NCI-H1436 treated with DMSO at 0.1 percent for 48 hours (cell line): ENCODE measurements at places on chromosomes 1 and 21.

GRCh38 chr1:242402956-242403355 is 121.5 kb downstream of the PLD5 start:
- no peak for DNase-seq

DNA sequence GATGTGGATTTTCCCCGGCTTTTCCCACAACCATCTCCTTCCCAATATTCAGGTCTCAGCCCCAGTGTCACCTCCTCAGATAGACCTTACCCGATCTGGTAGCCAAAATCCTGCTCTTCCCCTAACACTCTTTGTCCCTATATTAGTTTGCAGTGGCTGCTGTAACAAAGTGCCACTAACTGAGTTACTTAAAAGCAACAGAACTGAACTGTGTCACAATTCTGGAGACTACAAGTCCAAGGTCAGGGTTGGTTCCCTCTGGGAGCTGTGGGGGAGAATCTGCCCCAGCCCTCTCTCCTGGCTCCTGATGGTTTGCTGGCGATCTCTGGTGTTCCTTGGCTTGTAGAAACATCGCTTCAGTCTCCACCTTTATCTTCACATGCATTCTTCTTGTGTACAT is 64.0 kb downstream of the NENF start:
- DNase-seq: no peak

DNA sequence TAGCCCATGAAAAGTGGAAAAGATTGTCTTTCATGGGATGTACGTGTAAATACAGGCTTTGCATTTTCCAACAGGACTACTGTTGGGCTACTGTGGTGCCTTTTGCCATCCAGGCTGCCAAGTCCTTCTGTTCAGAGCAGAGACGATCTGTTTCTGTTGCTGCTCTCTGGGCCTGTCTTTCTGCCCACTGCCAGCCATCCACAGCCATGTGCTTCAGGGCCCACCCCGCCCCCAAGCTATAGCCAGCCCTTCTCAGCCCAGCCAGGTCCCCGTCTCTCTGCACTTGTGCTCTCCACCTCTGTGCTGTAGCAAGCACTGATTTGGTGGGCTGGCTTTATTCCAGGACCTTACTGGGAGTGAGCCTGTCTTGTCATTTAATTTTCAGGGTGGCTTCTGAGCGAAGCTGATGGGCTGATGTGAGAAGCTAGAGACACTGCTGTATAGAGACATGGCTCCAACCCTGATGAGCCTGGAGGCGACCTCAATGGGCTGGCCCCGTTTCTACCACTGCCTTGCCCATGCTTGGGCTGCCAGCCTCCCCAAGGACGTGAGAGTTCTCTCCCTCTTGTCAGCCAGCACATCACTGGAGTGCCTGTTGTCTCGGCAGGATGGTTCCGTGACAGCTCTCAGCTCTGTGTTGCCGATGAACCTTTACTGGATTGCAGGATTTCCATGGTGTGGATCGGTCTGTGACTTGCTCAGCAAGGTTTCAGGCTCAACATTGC is 137.8 kb downstream of the PEX14 start:
- no peak for DNase-seq

- DNase-seq: no peak
Observed at GRCh38 chr1:89149229-89149628, 23.3 kb upstream of the GBP2 start.

DNA sequence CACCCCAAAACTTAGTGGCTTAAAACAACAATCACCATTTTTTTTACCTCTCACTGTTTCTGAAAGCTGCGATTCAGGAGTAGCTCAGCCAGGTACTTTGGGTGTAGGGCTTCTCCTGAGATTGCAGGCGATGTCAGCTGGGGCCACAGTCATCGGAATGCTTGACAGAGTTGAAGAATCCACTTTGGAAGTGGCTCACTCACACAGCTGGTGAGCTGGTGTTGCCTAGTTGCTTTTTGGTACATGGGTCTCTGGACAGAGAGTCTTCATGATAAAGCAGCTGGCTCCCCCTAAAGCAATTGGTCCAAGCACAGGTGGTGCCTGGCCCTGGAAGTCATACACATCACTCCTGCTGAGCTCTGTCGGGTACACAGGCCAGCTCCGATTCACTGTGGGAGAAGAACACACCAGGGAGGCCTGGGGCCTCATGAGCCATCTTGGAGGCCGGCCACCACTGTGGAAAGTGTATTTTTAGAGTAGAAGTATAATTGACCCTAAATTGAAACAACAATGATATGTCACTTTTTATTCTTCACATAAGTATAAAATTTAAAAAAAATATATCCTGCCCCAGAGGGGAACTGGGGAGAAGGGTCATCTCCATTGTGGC is 75.2 kb upstream of the GALNT2 start:
- no peak for DNase-seq

DNA sequence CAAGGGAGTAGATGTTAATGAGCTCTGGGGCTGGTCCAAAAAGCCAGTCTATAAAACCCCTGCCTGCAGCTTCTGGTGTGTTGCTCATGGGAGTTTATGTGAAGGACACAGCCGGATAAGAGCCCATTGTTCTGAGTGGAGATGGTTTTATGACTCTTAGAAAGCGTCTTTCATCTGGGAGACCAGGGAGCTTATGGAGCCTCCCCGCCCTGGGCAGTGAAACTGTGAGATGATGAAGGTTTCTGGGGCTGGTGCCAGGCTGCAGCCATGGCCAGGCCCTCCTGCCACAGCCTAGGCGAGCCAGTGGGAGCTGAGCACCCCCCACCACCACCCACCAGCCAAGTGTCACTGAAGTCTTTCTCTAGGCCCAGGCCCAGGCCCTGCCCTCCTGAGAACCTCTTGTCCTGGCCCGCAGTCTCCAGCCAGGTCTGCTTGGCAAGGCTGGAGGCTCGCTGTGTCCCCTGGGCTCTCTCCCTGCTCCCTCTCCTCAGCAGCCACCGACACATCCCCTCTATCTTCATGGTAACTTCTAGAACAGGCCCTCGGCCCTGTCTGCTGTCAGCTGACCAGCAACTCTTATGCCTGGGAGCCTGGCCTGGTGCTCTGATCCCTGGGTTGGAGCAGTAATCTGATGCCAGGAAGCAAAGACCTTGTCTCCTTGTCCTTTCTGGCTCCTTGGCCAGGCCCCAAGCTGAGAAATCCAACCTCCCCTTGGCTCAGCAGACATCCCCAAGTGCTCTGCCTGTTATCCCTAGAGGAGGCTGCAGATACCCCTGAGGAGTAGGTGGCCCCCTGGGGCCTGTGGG is 7.6 kb upstream of the ARHGEF10L start:
- no peak for DNase-seq

DNA sequence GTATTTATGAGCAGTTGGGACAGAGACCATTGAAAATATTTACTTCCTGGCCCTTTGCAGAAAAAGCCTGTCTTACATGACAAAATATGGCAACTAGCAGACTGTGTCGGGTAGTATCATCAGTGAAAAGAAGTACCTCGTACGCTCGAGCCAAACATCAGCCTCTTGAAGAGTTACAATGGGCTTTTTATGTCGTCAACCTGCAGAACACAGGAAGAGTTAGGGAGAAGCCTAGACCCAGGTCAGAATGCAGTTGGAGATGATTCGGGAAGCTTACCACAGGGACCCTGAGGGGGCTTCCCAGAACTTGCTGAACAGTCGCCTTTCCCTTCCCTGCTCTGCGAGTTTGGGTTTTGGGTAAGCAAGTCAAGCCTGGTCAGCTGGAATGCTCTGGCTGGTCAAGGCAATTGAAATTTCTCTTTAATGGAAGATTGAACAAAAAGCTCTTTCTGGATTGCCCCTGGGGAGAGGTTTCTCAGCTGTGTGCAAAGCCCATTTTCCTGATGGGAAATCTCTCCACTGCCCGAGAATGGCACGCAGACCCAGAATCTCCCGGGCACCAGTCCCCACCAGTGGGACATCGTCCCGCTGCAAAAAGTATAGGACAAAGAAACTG is 263.6 kb upstream of the TMEM51 start:
- DNase-seq: no peak

GRCh38 chr1:170853867-170854266 is 81.5 kb upstream of the MROH9 start:
- no peak for DNase-seq

DNA sequence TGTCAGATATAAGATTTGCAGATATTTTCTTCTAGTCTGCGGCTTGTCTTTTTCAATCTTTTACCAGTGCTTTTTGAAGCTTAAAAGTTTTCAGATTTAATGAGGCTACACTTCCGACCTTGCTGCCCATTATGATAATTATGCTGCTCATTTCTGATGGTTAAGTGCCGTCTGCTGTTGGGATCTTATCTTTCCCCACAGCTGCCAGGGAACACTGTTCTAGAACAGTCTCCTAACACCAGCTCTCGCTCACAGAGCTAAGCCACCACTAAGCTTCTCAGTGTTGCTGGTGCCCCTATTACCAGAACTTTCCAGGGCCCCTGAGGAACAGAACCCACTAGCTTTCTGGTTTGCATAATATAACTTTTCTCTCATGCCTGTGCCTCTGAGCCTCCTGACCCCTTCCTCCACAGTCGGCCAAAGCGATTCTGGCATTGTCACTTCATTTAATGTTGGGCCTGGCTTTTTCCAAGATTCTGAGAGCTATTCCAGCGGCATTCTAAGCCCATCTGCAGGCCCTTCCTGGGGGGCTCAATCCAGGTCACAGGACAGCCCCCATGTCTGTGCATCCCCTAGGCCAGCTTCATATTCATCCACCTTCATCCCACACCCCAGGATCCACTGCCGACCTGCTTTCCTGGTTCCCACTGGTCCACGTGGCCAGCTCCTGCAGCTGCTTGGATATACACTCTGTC is 237.0 kb downstream of the PTPRU start:
- DNase-seq: no peak

DNA sequence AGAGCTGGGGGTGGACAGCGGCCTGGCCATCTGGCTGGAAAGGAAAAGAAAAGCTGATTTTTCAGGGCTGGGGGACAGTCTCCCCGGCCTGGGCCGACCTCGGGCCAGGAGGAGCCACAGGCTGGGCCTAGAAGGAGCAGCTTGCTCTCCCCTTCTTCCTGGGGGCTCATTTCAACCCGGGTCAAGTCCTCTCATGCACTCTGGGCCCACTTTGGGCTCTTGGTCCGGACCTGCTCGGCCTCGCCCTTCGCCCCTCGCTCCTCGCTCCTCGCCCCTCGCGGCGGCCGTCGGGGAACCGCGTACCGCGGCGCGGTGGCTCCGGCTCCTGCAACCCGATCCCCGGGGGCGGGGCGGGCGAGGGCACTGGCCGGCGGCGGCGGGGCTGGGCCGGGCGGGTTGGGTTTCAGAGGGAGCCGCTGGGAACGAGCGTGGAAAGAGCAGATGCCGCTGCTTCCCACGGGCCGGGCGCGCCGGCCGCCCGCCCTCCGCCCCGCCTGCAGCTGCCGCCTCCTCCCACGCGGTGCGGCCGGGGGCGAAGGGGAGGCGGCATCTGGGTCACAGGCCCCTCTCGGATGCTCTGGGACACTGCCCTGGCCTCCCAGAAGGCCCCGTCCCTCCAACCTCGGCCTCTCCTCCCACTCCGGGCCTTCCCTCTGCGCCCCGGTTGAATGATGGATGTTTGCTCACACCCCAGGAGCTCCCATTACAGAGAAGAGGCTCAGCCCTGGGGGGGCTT is 6.6 kb downstream of the HEYL start:
- no peak for DNase-seq

GRCh38 chr1:166489356-166489669 is 322.5 kb upstream of the FAM78B start:
- DNase-seq: no peak

- no peak for DNase-seq
Observed at GRCh38 chr1:32933742-32934322, 30.8 kb downstream of the RNF19B start.

DNA sequence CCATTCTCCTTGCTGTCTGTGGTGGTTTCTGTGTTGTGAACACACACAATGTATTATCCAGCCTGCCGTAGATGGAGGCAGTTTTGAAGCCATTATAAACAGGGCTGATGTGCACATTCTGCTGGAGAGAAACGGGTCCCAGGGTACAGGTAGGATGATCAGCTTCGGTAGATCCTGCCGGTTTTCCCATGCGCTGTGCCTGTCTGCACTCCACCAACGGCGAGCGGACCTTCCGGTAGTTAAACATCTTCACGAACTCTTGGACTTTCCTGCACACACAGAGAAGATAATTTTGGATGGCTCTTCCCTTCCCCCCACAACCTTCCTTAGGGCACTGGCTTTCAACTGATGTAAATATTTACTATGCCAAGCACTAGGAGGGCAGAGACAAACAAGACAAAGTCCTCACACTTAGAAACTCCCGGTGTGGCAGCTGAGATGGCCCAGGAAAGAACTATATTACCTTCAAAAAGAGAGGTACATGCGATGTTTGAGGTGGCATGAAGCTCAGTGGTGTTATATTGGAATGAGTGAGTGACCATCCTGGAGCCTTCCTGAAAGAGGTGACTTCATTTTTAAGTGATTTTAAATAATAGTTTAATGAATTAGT is 41.7 kb downstream of the ALPL start:
- no peak for DNase-seq

GRCh38 chr1:157025385-157025784 is 20.2 kb downstream of the ARHGEF11 start:
- no peak for DNase-seq

- no peak for DNase-seq
Observed at GRCh38 chr1:56803561-56804156, 15.5 kb downstream of the FYB2 start.

GRCh38 chr1:6652986-6653385 is 28.3 kb downstream of the THAP3 start:
- DNase-seq: no peak

- no peak for DNase-seq
Observed at GRCh38 chr1:61050541-61051442, 31.6 kb upstream of the NFIA start.

- DNase-seq: no peak
Observed at GRCh38 chr1:9399510-9400424, 107.1 kb downstream of the SPSB1 start.

GRCh38 chr1:12709091-12709491 is 6.8 kb upstream of the AADACL3 start:
- DNase-seq: no peak

- no peak for DNase-seq
Observed at GRCh38 chr21:26843933-26844257, 1.3 kb downstream of the ADAMTS1 start.

DNA sequence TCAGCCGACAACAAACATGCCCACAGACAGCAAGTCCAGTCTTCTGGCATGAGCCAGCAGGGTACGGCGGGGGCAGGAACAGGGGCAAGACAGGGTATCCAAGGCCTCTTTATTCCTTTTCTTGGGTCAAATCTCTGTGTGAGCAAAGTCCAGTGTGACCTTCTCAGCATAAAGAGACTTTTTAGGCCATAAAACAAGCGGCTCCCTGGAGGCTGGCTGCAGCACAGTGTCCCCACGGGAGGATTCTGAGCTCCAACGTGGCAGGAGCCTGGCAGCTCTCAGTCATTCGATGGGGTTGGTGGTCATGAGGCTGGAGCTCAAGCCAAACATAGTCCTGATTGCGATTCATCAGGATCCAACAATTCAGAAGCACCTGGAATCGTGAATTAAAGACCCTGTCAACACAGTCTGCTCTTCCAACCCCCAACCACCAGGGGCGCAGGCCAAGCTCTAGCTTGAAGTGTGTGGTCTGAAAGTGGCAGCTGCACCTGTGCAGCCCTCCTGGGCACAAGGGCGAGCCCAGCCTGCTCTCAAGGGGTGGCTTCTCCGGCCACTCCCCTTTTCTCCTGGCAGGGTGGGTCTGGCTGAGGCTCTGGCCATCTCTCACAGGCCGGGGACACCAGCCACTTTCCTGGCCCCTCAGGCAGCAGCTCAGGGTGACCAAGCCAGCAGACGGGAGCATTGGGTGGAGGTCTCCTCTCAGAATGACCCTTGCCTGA is 62.1 kb downstream of the SLC66A1 start:
- no peak for DNase-seq

GRCh38 chr1:205933671-205934618 is 9.3 kb downstream of the SLC26A9 start:
- DNase-seq: no peak
